ENCODE measurements at places on chromosomes 5 and 9. TPM values are rescaled to one million over a fixed set of nuclear protein-coding genes. Genes with fewer than 3 reads are reported as not detected.

- no peak overlapping the region for H3K4me3 ChIP-seq
- H3K36me3 ChIP-seq = no peaks in the 10 kb centered on the region
- no peak for DNase-seq
- H3K27me3 ChIP-seq = peaks cover 3% of the 10 kb centered on the region
Measured at GRCh38 chr5:75720882-75721281, 3.6 kb upstream of the POC5 start.

DNA sequence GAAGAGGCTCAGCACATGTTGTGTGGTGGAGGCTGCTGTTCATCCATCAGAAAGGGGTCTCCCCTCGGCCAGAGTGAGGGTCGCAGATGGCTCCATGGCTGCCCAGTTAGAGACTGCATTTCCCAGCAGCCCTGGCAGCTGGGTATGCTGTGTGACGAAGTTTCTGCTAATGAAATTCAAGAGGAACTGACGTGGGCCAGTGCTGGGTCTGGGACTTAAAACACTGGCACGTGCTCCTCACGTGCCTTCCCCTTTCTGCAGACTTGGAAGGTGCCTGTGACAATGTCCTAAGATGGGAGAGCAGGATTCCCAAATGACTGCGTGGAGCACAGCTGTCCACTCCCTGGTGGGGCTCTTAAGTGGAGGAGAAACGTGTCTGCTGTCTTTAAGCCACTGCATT lies 114.5 kb upstream of the RAPGEF1 start:
- no peaks in the 10 kb centered on the region for H3K36me3 ChIP-seq
- H3K4me3 ChIP-seq = no peak overlapping the region
- no peak for DNase-seq
- H3K27ac ChIP-seq = peak overlapping the region; percentile 63

The SLC1A3 gene
- 45.9 TPM for total RNA-seq

The ELAVL2 gene
- 22.8 TPM for total RNA-seq

The GHR gene
- total RNA-seq = 0.53 TPM

The FGF1 gene
- not detected for total RNA-seq

The BTNL3 gene
- total RNA-seq = not detected

All from WTC11 (cell line).